ENCODE measurements at places on chromosomes 16 and 17. TPM values are rescaled to one million over a fixed set of nuclear protein-coding genes. Genes with fewer than 3 reads are reported as not detected.

Gene MMP15
- 4.4 TPM for total RNA-seq

Gene MSLN
- not detected for total RNA-seq

Gene SLC5A10
- total RNA-seq: not detected

Gene ABCC12
- not detected for total RNA-seq

Gene TMEM98
- total RNA-seq: 165 TPM

Gene SCARF1
- 115 TPM for total RNA-seq

Gene LRRC37A2
- 1.6 TPM for total RNA-seq

Gene ELMO3
- 1.3 TPM for total RNA-seq

Gene P3H4
- total RNA-seq: 100 TPM

Gene KRTAP2-2
- total RNA-seq: not detected

Gene G6PC1
- total RNA-seq: not detected

Gene CTF1
- under 0.01 TPM for total RNA-seq
